Suppressor macrophage (primary cell): ENCODE measurements at places on chromosomes 2 and 18.

GRCh38 chr18:70956554-70956953, 667.7 kb downstream of the SOCS6 start:
- DNase-seq: no peak

GRCh38 chr2:219352448-219353023, 20.0 kb upstream of the RESP18 start:
- DNase-seq: peak; percentile 93

DNA sequence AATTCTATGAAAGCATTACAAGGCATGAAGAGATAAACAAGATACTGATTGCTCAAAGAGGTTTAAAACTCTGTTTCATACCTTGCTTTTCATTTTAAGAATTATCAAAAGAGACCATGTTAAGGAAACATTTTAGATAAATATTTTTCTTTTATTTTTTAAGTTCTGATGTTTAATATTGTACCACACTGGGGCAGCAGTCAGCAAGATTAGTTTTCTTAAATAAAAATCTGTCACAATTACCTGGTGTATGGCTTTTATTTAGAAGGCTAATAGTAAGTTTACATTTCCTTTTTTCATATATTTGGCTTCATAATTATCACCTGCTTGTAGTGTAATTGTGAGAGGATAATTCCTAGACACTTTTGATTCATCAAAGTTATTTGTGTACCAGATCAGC, 46.4 kb downstream of the ZNF804A start:
- DNase-seq: no peak

GRCh38 chr2:41937921-41938708, 109.7 kb upstream of the PKDCC start:
- no peak for DNase-seq

DNA sequence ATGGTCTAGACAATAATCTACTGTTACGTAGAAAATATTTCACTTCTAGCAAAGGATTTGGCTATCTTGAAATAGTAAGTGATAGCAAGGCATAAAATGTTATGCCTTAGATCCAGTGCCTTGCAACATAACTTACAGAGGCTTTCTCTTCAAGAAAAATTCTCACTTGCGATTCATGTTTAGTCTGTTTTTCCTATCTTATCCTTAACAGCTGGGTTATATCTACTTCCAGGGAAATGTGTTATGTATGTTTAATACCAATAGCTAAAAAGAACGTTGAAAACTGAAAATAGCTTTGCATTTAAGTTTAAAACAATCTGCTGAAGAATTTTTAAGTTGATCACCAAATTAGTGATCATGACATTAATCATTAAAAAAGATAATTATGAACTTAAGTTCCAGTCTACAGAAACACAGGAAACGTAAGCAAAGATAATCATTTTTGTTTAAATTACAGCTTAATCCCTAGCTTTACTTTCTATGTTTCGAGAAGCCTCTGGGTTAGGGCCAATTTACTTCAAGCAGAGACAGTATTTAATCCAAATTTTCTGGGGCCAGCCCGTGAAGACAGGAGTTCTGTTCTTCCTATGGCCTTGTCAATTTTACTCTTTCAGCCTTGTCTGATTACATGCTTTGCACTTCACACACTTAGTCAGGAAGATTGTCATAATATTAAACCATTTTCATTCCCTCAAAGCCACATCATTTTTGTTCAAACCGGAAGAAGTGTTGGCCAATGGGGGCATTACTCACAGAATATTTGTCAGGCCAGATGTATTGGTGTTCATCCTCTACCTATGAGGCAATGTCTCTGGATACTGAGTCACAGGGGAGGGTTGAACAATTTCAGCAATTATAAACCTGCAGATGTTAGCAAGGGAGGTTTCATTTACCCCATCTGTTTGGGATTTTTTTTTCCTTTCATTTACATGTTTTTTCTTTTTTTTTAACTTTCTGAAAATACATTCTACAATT, 1132.9 kb upstream of the ZEB2 start:
- DNase-seq: peak; percentile 57

GRCh38 chr18:70688286-70688685, 399.4 kb downstream of the SOCS6 start:
- no peak for DNase-seq

GRCh38 chr18:40529478-40529877, 1425.6 kb upstream of the PIK3C3 start:
- DNase-seq: no peak

GRCh38 chr18:48889981-48890762, 60.6 kb downstream of the SMAD7 start:
- no peak for DNase-seq

DNA sequence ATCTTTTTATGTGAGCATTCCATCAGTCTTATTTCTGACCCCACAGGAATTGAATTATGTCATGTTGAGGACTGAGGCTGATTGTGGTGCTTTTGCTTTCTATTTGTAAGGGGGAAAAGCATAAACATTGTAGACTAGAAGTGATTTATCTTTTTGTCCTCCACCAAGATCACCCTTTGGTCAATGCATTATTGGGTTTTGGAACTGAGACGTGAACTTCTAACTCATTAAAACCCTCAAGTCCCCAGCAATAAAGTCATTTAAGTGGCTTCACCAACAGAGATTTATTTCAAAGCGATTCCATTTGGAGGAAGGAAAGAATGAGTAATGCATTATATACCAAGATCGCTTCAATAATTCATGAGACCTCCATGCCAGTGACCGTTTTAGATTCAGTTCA, 75.5 kb upstream of the TXNDC2 start:
- DNase-seq: no peak

GRCh38 chr2:240405684-240406313, 29.7 kb upstream of the GPC1 start:
- no peak for DNase-seq

DNA sequence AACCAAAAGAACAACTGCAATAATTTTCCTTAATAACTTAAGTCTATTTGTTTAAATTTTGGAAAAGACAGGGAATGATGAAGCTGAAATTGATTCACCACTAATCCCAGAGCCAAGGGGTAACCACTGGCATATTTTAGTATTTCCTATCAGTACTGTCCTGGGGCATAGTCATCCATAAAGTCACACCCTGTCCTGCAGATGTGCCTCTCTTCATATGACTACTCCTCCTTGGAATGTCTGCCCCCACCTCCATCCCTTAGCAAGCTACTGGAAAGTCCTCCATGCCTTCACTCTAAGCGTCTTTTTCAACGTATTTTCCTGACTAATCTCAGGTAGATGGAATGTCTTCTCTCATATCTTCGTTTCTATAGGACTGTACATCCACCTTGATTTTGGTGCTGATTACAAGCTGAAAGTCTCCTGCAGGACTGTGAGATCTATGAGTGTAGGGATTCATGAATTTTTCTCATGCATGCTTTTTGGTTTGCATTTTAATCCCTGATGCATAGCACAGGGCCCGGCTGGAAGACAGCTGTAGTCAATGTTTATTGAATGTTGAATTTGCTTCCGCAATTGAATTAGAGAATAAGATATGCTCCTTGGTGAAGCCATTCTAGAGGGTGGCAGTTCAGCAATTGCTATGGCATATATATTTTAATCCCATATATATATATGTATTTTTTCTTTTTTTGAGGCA, 85.6 kb downstream of the MOGAT1 start:
- no peak for DNase-seq

DNA sequence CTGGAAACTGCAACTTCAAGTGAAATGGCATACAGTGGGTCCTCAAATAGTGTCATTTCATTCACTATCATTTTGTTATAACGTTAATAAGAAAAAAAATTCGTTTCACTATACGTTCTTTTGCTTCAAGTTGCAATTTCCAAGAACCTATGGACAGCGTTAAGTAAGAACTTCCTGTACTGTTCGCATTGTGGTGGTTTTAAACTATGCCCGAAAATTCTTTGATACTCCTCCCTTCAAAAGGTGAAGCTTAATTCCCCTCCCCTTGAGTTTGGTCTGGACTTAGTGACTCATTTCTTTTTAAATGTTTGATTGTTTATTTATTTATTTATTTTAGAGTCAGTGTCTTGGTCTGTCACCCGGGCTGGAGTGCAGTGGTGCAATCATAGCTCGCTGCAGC, 20.7 kb downstream of the GNLY start:
- DNase-seq: no peak

GRCh38 chr18:61225336-61225735, 107.9 kb upstream of the CDH20 start:
- no peak for DNase-seq

DNA sequence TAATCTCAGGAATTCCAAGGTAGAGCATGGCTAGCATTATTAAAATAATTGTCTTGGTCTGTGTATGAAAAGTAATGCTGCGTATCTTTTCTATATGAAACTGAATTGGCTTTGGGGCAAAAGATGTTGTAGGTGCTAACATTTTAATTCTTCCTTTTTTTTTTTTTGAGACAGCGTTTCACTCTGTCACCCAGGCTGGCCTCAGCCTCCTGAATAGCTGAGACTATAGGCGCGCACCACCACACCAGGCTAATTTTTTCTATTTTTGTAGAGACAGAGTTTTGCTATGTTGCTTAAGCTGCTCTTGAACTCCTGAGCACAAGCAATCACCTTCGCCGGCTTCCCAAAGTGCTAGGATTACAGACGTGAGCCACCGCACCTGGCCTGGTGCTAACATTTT, 172.6 kb upstream of the STON1 start:
- DNase-seq: no peak

- peak; percentile 31 for DNase-seq
Measured at GRCh38 chr2:10741139-10741538, 19.7 kb downstream of the ATP6V1C2 start.

DNA sequence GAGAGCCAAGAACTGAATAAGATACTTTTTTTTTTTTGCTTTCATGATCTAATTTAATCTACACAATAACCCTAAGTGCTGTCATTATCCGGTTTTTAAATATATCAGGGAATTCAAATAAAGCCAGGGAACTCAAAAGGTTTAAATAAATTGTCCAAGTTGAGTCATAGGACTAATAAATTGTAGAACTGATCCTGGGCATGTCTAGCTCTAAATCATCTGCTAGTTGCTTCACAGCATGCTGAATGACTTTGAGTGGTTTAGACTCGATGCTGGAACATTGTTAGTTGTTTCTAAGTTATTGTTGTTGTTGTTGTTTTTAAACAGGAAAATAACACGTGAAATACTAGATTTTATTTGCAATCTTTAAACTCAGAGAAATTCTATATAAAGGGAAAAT, 147.2 kb upstream of the HNMT start:
- no peak for DNase-seq

GRCh38 chr2:216289470-216289869, 82.8 kb downstream of the MARCHF4 start:
- no peak for DNase-seq

DNA sequence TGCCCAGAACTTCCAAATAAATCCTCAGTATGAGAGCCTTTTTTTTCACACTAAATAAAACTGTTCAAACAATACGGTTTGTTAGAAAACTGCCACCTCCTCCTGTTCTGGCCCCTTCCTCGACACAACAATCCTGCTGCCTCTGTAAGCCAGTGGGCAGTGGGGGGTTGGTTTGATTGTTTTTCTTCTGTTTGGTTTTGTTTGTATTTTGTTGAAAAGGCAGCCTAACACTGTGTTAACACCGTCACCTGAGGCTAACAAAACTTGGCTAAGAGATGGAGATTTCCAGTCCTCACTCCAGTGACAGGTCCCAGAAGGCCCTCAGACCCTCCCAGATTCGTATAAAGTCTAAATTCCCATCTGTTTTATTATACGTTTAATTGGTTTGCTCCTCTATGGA, 402.1 kb downstream of the ZNF521 start:
- no peak for DNase-seq

GRCh38 chr2:189439342-189439741, 1.9 kb upstream of the WDR75 start:
- DNase-seq: no peak
